ENCODE measurements at places on chromosomes 11 and 22. TPM values are rescaled to one million over a fixed set of nuclear protein-coding genes. Genes with fewer than 3 reads are reported as not detected.

Gene MPZL2
- 62.8 TPM for total RNA-seq

DNA sequence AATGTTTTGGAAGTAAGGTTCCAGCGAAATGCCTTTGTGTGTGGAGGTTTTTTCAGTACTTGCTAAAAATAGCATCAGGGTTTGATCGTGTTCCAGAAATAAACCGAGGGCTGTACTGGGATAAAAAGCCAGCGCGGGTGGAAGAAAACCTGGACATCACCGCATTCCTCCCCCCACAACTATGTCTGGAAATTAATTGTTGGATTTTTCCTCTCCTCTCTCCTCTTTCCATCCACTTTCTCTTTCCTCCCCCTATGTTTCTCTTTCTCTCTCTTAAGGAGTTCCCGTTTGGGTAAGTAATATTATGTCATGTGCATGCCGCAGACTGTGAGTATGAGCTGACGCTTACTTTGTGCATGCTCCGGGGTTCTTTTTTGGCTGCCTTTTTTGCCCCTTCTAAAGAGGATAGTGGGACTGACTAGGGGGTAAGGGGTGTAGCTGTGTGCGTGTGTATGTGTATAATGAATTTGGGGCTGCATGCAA lies 104.2 kb upstream of the HSD17B12 start:
- no peak for DNase-seq

GRCh38 chr22:20584029-20584871 lies 76.8 kb downstream of the MED15 start:
- DNase-seq, result no peak

GRCh38 chr11:90699791-90700400 lies 477.0 kb upstream of the CHORDC1 start:
- no peak for DNase-seq

Gene GGT5
- 3.4 TPM for total RNA-seq

DNA sequence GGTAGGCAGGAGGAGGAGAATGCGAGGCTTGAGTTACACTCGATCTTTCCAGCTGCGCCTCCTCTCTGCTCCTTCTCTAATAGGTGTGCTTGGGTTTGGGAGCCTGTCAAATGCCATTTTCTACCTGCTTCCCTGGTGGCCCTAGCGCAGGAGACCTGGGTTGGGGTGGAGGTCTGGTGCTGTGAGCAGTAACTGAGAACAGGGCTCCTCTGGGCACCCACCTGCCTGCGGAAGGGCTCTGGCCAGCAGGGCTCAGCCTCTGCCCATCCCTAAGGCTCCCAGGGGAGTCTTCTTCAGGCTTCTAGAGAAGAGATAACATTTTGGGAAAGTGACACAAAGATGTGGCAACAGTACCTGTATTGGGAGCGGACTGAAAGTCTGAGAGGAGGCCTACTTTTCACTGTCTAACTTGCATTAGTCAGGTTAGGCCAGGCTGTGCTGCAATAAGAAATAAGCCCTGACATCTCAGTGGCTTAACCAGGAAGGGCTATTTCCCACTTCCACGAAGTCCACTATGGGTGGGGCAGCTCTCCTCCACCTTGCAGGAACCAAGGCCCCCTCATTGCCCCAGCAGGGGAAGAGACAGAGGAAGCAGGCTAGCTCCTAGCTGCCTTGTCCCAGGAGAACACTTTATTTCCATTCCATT lies 7.7 kb upstream of the LTO1 start:
- DNase-seq, result no peak

Gene TMPRSS6
- not detected for total RNA-seq

Gene CHST1
- total RNA-seq, result 2.7 TPM

Gene IGSF22
- total RNA-seq, result 0.21 TPM

DNA sequence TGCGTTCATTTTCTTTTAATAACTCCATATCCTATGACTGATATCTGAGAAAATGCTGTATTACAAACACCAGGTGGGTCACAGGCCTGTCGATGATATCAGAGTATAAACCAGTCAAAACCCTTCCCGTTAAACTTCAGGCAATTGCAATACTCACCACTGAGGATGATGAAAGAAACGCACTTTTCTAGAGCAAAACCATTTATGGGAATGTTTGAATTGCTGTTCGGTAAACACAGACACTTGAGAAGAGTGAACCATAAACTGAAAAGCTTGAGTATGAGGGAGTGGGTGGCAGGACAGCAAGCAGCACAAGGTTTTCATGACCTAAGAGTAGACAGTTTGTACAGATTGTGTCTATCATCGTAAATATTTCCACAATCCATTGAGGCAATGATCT lies 139.8 kb upstream of the CEP126 start:
- DNase-seq, result no peak

Gene TEF
- 9.0 TPM for total RNA-seq

- no peak for DNase-seq
Observed at GRCh38 chr11:134508219-134508990, 96.4 kb upstream of the B3GAT1 start.

- DNase-seq, result no peak
Observed at GRCh38 chr11:35953081-35953760, 9.4 kb downstream of the LDLRAD3 start.

- no peak for DNase-seq
Observed at GRCh38 chr11:69926376-69927050, 107.3 kb upstream of the FGF3 start.

GRCh38 chr11:36313750-36314433 lies 17.8 kb downstream of the PRR5L start:
- DNase-seq, result no peak

DNA sequence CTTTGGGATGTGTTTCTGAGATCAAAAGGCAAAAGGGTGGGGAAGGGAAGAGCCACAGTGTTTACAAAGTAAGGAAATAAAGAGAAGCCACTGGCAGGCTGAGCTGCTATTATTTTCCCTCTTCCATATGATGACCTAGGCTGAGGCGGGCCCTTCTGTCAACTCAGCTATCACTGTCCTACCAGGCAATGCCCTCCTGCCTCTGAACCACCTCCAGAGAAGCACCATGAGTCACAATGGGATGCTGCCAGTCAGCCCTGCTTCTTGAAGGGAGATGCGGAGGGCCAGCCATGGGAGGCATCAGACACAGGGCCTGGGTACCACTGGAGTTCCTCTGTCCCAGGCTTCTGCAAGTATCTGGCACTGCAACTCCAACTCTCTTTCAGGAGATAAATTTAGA lies 107.9 kb upstream of the BID start:
- DNase-seq, result no peak

Gene KIF18A
- total RNA-seq, result 17.8 TPM

DNA sequence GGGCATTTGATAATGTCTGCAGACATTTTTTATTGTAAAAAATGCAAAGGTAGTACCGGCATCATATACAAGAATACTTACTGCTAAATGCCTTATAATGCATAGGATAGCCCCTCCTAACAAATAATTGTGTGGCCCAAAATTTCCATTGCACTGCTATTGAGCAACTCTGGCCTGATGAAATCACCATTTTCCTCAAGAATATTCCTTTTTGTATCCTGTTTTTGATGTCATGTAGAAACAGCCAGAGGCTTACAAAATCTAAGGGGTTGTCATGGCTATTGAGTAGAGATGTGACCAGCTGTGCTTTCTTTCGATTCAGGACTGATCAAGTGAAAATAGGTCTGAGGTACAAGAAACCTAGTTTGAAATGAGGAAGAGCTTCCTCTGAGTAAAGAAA lies 854.3 kb downstream of the KCNA4 start:
- no peak for DNase-seq

GRCh38 chr11:76200006-76200940 lies 6.0 kb downstream of the WNT11 start:
- DNase-seq, result no peak

Gene CUL5
- total RNA-seq, result 78.5 TPM

DNA sequence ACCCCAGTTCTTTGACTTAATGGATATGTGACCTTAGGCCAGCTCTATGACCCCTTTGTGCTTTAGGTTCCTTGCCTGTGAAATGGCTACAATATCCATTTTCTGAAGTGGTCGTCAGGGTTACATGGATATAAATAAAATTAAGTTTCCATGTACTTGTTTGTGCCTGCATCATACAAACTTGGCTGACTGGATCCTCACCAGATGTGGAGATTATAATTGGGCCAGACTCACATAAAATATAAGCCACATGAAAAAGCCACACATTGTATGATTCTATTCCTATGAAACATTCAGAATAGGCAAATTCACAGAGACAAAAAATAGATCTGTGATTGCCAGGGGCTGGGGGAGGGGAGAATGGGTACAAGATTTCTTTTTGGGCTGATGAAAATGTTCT lies 100.9 kb upstream of the USP47 start:
- no peak for DNase-seq

Gene MOGAT2
- 2.2 TPM for total RNA-seq

- DNase-seq, result no peak
Observed at GRCh38 chr11:47171856-47172255, 4.8 kb downstream of the ARFGAP2 start.

DNA sequence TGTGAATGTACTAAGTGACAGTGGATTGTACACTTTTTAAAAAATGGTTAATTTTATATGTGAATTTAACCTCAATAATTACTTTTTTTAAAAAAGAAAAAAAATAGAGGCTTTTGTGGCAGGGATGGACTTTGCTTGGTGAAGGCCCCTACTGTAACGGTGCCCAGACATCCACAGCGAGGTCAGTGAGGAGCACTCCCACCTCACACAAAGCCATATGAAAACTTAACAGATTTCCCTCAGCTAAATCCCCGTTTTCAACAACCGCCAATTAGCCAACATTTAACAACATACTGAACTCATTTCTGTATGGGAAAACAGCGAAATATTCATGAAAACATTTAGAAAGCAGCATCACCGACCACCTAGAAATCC lies 642 bp upstream of the C11orf58 start:
- peak; percentile 74 for DNase-seq

Gene VPREB1
- not detected for total RNA-seq

DNA sequence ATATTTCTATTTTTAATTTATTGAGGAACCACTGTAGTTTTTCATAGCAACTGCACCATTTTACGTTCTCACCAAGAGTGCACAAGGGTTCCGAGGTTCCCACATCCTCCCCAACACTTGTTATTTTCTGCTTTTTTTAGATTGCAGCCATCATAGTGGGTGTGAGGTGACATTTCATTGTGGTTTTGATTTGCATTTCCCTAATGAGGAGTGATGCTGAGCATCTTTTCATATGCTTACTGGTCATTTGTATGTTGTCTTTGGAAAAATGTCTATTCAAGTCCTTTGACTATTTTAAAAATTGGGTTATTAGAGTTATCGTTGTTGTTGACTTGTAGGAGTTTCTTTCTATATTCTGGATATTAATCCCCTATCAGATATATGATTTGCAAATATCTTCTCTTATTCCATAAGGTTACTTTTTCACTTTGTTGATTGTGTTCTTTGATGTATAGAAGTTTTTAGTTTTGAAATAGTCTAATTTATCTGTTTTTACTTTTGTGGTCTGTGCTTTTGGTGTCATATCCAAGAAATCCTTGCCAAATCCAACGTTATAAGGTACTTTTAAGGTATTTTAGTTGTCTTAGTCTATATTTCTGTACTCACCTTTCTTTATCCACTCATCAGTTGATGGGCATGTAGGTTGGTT lies 9.0 kb downstream of the NEAT1 start:
- no peak for DNase-seq

Gene NRXN2
- total RNA-seq, result 11.5 TPM

Gene ZNRF3
- 7.4 TPM for total RNA-seq

DNA sequence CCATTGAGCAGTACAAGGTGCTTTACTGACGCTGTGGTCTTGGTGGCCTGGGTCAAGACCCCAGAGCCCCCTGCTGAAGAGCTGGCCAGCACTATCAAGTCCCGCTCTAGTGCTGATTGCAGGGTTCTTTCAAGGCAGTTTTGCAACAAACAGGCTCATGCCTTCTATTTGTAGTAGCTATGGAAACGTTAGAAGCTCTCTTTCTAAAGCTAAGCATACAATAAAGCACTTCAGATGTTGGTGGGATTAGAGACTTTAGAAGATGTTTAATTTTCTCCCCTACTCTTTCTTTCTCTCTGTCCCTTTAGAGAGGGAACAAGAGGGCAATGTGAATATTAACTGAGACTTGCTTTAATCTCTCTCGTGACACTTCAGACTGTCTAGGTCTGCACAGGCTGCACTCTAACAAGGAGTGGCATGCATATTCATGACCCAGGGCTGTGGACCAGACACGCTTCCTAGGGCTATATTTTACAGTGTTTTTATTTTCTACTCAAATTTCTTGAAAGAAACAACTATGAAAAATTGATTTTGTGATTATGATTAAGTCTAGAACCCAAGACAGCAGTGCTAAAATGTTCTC lies 138.6 kb downstream of the WNT7B start:
- DNase-seq, result no peak

GRCh38 chr11:19813158-19813879 lies 100.7 kb downstream of the NAV2 start:
- DNase-seq, result no peak

- peak; percentile 70 for DNase-seq
Observed at GRCh38 chr11:123741159-123742030, at the start of gene ZNF202. Gene ZNF202, minus strand, starts transcription at chr11:123741660. Its CDS starts 10,772 bp downstream, at chr11:123730888.

Gene ZC3H12C
- total RNA-seq, result 19.7 TPM

Gene EMID1
- 9.4 TPM for total RNA-seq

DNA sequence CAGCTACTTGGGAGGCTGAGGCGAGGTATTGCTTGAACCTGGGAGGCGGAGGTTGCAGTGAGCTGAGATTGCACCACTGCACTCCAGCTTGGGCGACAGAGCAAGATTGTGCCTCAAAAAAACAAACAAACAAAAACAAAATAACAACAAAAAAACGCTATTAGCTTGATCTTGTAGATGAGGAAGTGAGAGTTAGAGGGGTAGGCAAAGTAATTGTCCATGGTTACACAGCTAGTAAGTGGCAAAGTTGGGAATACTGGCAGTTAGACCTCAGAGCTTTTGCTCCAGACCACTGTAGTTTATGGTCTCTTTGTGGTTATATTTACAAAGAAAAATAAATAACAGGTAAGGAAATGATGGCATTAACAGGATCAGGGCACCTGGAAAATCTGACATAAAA lies 15.1 kb downstream of the LDHC start:
- DNase-seq, result no peak
